ENCODE measurements at places on chromosomes 2 and 18.

DNA sequence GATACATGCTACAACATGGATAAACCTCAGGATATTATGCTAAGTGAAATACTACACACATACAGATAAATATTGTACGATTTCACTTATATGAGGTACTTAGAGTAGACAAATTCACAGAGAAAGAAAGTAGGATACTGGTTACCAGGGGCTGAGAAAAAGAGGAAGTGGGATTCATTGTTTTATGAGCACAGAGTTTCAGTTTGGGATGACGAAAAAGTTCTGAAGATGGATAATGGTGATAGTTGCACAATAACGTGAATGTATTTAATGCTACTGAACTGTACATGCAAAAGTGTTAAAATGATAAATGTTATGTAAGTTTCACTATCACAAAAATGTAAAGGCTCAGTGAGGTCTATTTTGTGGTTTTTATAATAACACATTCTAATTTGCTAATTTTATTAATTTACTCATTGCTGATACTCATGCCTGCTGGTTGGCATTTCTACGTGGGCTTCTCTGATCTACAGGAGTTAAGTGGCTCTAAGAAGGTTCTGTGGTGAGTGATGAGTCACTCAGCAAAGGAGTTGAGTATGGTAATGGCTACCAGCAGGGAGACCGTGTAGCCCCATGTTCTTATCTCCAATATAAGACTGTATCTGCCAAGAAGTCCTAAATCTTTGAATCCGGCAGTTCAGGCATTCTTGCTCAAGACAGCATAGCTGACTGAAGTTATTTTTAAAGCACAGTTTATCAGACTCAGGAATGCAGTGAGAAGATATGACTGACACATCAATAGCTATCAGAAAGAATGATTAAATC lies 41.1 kb downstream of the UPP2 start:
- DNase-seq, result no peak

DNA sequence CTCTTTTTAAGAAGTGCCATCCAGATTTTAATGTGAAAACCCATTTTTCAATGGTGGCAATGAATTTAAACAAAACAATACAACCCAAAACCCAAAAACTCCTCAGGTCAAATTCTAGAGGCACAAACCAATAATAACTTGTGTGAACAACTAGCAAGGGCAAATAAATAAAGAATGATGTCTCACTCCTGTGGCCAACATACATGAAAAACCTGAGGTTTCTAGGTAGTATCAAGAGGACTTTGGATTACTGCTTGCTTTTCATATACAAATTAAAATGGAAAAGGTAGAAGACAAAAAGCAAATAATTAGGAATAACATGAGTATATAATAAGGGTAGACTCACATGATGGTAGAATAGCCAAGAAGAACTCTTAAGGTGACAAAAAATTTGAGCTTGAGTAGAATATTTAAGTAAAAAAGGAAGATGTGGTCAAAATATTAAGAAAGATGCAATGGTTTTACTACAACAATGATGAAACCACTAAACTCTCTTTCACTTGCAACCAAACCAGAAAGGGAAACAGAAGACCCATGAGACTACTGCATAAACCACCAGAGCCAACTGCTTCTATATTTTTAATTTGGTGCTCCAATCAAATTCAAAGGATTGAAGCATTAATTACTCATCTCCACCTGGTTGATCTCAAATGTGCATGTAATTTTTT lies 53.5 kb downstream of the DARS1 start:
- DNase-seq, result no peak

- no peak for DNase-seq
Observed at GRCh38 chr2:186024921-186025320, 286.3 kb downstream of the FSIP2 start.

DNA sequence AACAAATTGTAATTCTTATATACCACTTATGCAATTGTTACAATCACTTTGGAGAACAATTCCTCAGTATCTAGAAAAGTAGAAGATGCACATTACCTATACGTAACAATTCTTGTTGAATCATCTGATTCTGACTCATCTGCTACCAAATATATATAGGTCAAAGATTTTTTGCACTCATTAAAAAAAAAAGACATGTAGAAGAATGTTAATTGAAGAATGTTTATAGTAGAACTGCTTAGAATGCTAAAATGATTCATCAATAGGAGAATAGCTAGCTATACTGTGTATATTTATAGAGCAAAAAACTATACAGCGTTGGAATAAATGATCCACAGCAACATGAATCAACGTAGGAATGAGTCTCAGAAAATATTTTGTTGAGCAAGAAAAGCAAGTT lies 29.5 kb upstream of the STAT1 start:
- DNase-seq, result no peak

DNA sequence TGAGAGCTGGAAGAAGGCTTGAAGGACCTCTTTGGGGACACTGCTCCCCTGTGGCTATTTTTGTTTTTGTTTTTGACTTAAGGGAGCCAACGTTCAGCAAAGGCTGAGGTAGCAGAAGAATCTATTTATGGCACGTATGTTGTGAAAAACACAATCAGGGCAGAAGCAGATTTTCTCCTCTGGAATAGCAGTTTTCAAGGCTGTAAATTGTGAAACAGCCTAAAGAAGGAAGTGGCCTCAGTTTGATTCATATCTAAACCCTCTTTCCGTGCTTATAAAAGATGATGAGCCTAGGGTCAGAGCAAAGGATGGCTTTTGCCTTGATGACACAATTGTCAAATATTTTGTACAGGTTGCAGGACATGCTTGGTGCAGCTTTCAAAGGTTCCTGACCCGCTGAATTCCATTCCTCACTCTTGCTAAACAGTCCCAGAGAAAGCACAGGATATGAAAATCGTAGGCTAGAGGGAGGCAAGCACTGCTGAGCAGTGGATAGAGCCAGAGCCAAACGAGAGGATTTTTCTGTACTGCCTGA lies 106.2 kb upstream of the DLX2 start:
- DNase-seq, result no peak

GRCh38 chr2:219731173-219731572 lies 103.7 kb downstream of the SLC4A3 start:
- no peak for DNase-seq

GRCh38 chr2:28835781-28836180 lies 25.1 kb downstream of the SPDYA start:
- DNase-seq, result no peak

- no peak for DNase-seq
Observed at GRCh38 chr2:159455330-159455918, 160.9 kb downstream of the BAZ2B start.

DNA sequence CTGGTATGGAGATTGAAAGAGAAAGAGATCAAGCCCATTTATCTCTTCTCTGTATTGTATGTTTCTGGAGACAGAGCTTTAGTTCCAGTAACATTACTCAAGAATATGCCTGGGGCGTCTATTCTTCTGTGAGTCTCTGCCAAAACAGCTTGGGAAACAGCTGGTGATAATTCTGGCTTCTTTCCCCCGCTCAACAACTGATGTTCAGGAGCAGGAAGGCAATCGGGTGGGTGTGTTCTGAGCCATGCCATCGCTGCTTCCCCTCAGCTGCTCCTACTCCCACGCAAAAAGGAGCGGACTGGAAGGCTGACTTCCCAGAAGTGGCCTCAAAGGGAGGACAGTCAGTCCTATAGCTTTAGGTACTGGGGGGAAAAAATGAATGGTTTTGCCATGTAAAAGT lies 695.1 kb downstream of the PLCL1 start:
- DNase-seq, result no peak

DNA sequence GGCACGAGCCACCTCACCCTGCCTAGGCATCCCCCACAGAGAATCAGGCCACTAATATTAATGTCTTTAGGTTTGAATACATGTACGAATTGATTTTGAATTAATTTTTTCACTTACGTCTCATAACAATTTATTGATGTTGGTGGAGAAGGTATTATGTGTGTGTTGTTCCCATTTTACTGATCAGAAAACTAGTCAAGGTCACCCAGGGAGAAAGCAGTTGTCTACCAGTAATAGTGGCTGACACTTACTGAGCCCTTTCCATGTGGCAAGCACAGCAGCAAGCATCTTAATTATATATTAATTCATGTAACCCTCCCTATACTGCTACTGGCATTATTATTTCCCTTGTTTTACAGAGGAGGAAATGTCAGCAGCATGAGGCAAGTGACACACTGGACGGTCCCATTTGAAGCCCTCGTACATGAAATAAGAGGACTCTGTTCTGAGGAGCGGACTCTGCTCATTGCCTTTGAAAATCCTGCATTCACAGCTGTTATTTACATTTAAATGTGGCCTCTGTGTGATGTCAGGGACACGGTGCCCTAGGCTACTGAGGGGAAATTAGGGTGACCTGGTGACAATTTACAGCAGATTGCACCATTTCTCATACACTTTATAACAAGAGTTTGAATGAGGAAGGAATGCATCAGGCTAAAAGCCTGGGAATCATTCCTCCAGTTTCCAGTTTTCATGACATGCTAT lies 30.9 kb upstream of the KCNE4 start:
- DNase-seq, result no peak

- DNase-seq, result no peak
Observed at GRCh38 chr2:2838548-2838845, 507.4 kb upstream of the MYT1L start.

- DNase-seq, result no peak
Observed at GRCh38 chr18:25962176-25962575, 128.2 kb downstream of the SS18 start.

DNA sequence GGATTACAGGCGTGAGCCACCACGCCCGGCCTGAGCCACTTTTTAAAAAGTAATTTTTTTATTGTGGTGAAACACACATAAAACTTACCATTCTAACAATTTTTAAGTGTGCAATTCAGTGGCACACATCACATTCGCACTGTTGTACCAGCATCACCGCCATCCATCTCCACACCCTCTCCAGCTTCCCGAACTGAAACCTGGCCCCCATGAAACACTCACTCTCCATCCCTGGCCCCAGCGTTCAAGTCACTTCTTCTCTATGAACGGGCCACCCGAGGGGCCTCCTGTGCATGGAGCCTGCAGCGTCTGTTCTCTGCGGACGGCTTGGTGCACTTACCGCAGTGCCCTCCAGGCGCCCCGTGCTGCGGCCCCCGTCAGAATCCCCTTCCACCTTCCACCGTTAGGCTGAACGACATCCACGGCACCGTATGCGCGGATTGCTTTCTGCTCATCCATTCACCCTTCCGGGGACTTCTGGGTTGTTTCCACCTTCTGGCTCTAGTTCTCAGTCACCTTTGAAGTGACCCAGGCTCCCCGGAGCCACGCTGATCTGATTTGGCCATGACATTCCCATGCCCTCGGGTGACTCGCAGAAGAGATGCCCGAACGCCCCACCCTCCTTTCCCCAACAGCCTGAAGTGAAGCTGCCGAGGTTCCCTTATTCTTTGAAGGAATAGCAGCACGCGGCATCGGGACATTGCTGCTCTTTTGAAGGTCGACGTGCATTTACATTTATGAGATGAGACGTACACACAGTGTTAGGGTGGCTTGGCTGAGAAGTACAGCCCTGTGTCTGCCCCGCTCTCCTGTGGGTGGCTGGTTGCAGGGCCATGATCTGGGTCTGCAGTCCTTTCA lies 134.4 kb downstream of the MBP start:
- no peak for DNase-seq

- DNase-seq, result no peak
Observed at GRCh38 chr18:50128506-50129271, 66.3 kb downstream of the MYO5B start.

GRCh38 chr2:38330754-38331153 lies 46.3 kb downstream of the ATL2 start:
- DNase-seq, result no peak

- no peak for DNase-seq
Observed at GRCh38 chr18:48293954-48294898, 115.0 kb downstream of the ZBTB7C start.

- no peak for DNase-seq
Observed at GRCh38 chr2:164937864-164938401, 17.4 kb downstream of the SLC38A11 start.

DNA sequence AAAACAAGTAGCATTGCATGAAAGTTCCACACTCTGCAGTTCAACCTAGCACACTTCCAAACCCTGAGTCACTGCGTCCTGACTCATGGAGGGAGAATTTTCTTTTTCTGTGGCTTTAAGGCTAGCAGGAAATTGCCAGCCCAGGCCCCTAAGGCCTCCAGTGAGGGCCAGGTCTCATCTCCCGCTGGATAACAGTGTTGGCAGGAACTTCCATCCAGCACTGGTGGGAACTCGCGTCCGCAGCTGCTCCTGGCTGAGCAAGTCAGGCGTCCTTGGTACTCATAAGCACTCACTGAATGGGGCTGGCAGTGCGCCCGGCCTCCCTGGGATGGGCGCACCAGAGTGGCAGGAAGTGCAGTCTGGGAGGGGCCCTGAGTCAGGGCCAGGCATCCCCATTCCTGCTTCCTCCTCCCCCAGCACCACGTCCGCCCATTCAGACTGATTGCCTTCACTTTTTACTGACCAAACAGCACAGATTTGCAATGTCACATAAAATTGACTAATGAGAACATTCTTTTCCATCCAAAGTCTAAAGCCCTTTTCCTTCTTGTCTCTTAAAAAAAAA lies 14.3 kb downstream of the MALL start:
- DNase-seq, result no peak

DNA sequence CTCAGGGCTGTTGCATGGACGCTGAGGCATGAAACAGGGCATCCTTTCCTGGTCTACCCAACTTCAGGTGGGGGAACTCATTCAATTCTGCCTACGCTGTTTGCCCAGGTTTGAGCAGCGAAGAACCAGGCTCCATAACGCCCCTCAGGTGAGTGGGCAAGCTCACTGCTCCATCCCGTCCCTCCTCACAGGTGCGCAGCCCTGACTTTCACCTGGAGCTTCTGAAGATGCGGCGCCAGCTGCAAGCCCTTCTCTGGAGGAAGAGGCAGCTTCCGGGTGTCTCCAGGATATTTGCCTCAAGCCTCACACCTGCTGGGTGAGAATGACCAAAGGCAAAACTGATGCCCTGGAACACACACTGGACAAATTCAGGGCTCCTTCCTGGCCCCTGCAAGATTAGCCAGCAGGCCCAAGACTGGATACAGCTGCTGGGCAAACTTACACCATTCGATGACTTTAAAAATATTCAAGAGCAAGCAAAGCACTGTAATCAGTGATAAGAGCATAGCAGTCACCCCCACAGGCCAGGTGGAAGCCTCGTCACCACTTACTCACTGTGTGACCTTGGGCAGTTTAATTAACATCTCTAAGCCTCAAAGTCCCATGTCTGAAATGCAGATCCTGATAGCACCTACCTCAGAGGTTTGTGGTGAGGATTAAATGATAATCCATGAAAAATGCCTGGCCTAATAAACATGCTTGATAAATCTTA lies 97.7 kb downstream of the GYPC start:
- no peak for DNase-seq

GRCh38 chr2:51697095-51697494 lies 665.2 kb upstream of the NRXN1 start:
- DNase-seq, result no peak

GRCh38 chr2:47083886-47084687 lies 71.0 kb downstream of the STPG4 start:
- no peak for DNase-seq

Data from stimulated activated CD4-positive, alpha-beta T cell treated with anti-CD3 and anti-CD28 coated beads, Interleukin-1b, Interleukin-23, amount 100 ng/mL, for 4 hours (primary cell).